ENCODE measurements at places on chromosomes 2 and 18.

- no peak for DNase-seq
These were observed 531.9 kb downstream of the PARD3B start for GRCh38 chr2:205077159-205077558.

DNA sequence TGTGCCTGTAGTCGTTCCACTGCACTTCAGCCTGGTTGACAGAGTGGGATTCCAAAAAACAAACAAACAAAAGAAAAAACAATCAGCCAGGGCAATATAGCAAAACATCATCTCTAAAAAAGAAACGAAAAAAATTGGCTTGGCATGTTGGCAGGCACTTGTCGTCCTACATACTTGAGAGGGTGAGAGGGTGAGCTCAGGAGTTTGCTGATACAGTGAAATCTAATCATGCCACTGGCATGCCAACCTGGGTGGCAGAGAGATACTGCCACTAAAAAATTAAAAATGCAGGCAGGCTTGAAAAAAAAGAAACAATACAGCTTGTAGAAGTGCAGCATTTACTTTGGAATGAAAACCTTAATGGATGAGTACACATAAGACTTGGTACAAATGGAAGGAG lies 282.9 kb upstream of the RGPD4 start:
- no peak for DNase-seq

GRCh38 chr2:159249990-159250715 lies 36.4 kb downstream of the WDSUB1 start:
- DNase-seq: no peak

GRCh38 chr2:239884875-239885274 lies 140.3 kb downstream of the NDUFA10 start:
- DNase-seq: no peak

GRCh38 chr2:10204326-10205161 lies 82.0 kb downstream of the RRM2 start:
- no peak for DNase-seq

GRCh38 chr2:76633276-76633921 lies 888.8 kb downstream of the LRRTM4 start:
- no peak for DNase-seq

DNA sequence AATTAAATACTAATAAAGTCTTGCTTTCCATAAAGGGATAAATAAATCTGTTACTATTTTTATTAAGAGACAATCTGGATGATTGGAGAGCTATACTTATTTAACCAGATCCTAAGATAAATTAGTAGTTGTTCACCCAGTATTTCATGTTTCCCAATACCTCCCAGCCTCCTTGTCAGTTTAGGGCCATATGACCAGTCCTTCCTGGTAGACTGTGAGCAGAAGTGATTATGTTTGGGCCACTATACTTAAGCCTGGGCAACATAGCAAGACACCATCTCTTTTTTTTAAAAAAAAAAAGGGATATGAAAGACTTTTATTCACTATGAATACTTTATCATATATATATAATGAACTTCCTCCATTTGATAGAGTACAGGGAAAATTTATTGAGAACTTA lies 48.8 kb upstream of the PPM1B start:
- DNase-seq: no peak

DNA sequence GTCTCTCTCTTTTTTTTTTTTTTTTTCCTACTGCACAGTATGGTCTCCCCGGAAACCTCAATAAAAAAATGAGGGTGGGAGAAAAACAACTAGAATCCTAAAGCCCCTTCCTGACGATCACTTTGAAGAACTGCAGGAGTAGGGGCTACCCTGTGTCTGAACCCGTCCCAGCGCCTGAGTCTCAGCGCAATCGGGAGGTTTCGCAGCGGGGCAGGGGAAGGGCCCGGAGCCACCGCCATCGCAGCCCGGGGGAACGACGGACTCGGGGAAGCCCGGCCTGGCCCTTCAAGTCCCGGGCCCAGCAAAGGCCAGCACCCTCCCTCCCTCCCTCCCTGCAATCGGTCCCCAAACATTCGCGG lies 411 bp downstream of the NARS1 start:
- peak; percentile 10 for DNase-seq

DNA sequence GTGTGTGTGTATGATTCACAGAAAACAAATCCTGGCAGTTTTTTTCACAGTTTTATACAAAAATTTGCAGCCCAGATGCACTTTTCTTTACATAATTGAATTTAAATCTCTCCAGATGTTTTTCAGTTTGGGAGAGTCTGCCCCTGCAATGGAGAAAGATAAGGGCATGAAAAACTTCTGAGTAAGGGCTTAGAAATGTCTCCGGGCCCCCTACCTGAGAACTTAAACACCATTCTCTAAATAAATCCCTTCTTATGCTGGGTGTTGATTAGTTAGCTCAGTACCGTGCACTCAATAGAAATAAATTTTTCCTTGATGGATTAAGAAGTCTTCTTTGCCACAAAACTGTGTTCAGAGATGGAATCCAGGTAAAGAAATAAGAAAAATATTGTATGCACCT lies 64.5 kb downstream of the DPP4 start:
- DNase-seq: no peak

DNA sequence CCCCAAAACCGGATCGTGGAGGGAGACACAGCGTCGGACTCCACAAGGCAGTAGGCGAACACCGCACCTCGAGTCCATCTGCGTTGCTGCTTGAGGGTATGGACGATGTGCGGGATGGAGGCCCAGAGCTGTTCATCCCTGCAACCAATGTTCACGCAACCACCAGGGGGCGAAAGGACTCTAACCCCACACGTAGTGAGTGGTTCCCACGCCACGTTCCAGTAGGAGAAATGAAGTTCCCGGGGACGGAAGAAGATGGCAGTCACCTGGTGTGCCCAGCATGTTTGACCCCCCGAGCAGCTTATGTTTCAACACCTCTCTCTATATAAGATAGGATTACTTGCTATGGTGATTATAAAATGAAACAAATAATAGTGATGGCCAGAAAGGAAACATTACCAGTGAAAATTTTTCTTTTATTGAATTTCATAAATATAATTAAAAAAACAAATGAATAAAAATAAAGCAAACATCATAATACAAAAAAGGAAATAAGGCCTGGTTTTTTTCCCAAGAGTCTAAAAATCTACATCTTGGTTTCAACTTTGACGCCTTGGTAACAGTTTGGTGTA lies 184.3 kb downstream of the SH3BP4 start:
- DNase-seq: no peak

DNA sequence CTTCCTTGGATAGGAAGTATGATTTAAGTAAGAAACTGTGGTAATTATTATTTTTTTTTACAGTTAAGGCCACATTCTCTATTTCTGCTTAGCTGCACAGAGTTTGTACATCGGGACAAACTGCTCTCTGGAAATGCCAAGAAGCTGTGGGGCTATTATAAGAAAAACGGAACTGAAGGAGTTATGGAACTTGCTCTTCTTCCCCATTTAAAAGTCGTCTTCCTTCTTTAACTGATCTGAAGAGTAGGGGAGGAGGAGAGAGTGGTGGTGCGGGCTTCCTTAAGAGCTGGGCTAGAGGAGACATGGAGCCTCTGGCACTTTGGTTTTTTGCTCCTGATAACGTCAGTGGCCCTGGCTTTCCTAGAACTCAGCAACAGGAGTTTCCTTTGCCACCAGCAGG lies 54.4 kb downstream of the RAB31 start:
- no peak for DNase-seq

GRCh38 chr2:18841248-18842150 lies 252.1 kb upstream of the NT5C1B start:
- no peak for DNase-seq

GRCh38 chr18:59159986-59160385 lies 20.3 kb downstream of the SEC11C start:
- DNase-seq: no peak

DNA sequence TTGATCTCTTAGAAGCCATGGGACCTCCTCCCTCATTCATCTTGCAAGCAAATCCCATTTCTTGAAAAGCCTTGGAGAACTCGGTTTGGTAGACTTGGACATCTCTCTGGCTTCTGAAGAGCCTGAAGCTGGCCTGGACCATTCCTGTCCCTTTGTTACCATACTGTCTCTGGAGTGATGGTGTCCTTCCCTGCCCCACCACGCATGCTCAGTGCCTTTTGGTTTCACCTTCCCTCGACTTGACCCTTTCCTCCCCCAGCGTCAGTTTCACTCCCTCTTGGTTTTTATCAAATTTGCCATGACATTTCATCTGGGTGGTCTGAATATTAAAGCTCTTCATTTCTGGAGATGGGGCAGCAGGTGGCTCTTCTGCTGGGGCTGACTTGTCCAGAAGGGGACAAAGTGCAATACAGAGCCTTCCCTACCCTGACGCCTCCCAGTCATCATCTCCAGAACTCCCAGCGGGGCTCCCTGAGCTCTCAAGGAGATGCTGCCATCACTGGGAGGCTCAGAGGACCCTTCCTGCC lies 20.0 kb downstream of the FOSL2 start:
- DNase-seq: no peak

GRCh38 chr18:12048010-12048826 lies 45.4 kb upstream of the ANKRD62 start:
- no peak for DNase-seq

DNA sequence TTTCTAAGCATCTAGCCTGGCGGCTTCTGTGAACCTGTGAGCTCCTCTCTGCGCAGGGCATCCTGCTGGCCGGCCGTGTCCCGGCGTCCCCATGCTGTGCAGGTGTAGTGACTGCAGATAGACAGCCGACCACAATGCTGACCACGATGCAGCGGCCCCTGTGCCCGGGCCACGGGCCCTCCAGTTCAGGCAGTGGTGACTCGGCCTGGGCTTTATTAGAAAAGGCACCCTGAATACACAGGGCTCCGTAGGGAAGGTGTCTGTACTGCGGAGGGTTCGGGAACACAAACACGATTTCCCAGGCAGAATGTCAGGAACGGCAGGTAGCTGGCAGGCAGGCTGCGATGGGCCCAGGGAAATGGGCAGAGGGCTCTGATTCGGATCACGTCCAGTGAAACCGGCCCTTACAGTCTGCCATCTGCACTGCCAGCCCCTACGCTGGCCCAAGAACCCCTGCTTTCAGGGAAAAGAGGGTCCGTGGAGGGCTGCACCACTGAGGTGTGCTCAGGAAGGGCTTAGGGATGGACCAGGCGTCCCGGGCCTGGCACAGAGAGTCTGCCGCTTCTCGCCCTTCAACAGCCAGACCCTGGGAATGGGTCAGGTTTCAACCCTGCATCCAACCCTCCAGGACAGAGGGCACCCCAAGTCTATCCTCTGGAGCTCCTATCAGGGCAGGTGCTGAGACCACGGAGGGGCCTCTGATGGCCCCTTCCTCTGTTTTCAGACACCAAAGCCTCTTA lies 196.5 kb downstream of the HDAC4 start:
- DNase-seq: no peak

- DNase-seq: no peak
These were observed 43.7 kb upstream of the SNED1 start for GRCh38 chr2:240954436-240955305.

DNA sequence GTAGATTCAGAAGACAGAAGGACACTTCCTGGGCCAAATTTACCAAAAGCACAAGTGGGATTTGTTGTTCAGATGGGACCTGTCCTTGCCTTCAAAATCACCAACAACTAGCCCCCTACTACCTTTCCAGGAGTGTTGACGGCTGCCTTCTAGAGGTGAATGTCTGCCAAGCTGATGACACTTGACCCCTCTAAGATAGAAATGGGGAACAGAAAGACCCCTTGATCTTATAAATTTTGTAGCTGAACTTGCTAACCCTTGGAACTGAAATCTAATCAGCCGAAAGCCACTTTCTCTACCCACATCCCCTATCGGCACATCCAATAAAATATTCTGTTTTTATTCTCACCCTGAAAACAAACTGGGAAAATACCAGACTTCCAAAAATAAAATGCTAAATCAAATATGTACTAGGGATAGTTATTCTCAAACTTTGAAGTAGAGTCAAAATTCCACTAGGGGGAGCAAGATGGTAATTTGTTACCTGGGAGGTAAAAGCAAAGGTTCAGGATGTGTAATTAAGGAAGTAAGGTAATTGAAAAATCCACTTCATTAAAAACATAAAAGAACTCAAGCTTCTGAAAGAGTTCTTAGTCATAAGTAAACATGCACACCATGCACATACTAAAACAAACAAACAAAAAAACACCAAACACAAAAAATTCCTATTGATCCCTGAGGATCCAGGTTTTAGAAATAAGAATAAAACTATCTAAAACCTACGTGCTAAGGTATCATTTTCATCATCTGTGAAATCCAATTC lies 119.2 kb downstream of the ANKRD44 start:
- no peak for DNase-seq

GRCh38 chr2:231263118-231263831 lies 64.8 kb downstream of the ARMC9 start:
- DNase-seq: no peak

GRCh38 chr2:58155160-58155778 lies 85.9 kb downstream of the FANCL start:
- no peak for DNase-seq

- DNase-seq: no peak
These were observed 277.6 kb downstream of the ZEB2 start for GRCh38 chr2:144242311-144242710.

DNA sequence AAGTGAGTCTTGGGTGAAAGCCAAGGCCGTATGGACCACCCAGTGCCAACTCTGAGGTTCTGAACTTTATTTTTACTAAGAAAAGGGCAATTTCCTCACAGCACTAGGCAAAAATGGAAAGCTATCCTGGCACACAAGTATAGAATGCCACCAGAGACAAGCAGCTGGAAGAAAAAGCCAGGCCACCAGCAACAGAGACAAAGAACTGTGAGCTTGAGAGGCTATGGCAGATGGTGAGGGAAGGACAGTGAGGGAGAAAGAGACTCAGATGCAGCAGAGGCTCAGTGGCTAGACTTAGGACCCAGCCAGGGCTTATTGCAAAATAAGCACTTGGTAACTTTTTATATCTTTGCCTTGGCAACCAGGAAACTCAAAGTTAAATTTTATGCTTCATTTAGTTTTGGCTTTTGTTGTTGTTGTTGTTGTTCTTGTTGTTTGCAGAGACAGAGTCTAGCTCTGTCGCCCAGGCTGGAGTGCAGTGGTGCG lies 78.0 kb upstream of the BZW1 start:
- DNase-seq: no peak

- DNase-seq: no peak
These were observed 255.8 kb downstream of the PDE11A start for GRCh38 chr2:177816766-177817165.

DNA sequence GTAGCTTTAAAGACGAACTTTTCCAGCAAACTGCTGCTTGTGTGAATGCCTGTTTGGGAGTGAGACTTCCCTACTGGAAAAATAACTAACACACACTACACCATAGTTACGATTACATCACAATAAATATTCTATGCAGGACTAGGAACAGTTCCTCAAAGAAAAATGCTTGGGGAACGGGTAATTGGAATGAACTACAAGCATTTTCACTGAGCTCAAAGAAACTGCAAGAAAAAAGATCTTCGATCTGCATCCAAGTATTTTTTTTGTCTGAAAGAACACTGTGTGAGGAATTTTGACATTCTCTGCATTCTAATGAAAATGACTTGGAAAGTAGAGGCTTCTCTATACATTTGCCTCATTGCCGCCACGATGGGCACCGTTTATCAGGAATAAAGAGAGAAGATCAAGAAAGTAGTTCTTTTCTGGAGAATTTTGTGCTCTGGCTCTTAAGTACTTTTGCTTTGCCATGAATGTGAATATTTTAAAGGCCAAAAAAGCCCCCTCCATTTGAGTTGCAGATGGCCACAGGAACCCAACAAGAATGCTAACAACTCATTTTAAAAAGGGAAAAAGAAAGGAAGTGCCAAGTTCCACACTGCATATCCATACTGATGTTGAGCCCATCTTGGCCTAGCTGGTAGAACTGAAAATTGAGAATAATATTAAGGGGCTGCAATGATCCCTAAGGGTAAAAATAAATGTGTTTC lies 13.6 kb downstream of the LYPD1 start:
- no peak for DNase-seq

GRCh38 chr2:225670111-225670974 lies 270.8 kb downstream of the NYAP2 start:
- no peak for DNase-seq

Data from stimulated activated CD8-positive, alpha-beta memory T cell treated with anti-CD3 and anti-CD28 coated beads, Interleukin-15, amount 100 ng/mL, for 4 hours (primary cell).